ENCODE measurements at places on chromosomes 12 and 14.

GRCh38 chr12:88570103-88570502 is 10.2 kb downstream of the KITLG start:
- DNase-seq, result no peak

GRCh38 chr12:55840581-55841351 is 2.0 kb downstream of the MMP19 start:
- DNase-seq, result no peak

- DNase-seq, result no peak
These were observed 131.8 kb downstream of the NEDD1 start for GRCh38 chr12:97038834-97039233.

DNA sequence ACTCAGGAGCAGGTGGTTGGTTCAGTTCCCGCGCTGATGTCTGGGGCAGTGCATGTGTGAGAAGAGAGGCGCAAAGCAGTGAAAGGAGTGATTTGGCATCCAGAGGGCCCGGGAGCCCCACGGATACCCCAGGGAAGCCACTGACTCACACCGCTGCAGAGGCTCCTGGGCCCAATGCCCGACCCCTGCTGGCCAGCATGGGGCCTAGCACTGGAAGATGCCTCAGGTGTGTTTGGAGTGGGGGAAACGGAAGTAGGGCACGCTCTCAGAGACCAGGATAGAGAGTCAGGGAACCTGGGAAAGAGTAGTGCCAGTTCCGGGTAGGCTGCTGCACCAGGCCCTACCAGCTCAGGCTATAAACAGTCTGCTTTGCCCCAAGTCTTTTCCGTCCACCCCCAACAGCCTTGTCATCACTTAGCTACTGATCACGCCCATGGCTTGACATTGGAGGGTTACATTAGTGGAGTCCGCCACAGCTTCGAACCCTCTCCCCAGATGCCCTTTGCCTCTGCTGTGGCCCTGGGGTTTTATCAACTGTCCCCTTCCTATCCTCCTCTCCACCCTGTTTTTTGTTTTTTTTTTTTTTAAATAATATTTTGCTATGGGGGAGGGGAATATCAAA is 9.5 kb upstream of the CSAD start:
- DNase-seq, result no peak

- DNase-seq, result no peak
These were observed 373.3 kb upstream of the E2F7 start for GRCh38 chr12:77438644-77439043.

GRCh38 chr14:41167040-41167439 is 439.6 kb upstream of the LRFN5 start:
- no peak for DNase-seq

- no peak for DNase-seq
These were observed 23.1 kb downstream of the ACVR1B start for GRCh38 chr12:51974646-51975045.

- no peak for DNase-seq
These were observed 47.4 kb upstream of the SRSF5 start for GRCh38 chr14:69719501-69719951.

DNA sequence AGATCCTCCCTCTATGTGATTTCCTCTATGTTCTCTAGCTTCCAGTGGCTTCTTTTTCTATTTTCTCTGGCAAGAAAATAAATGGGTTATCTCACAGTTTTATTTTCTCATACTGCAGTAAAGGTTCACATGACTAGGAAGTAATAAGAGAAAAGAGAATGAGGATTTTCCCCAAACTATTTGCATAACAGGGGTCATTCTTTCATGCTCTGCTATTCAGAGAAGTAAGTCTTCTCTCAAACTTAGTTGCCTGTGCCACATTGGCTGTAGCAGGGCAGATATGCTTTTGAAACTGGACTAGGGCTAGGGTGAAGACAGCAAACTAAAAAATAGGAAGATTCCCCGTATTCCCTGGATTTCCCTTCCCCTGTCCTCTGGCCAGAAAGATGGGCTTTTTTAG is 57.4 kb downstream of the ACSM4 start:
- no peak for DNase-seq

DNA sequence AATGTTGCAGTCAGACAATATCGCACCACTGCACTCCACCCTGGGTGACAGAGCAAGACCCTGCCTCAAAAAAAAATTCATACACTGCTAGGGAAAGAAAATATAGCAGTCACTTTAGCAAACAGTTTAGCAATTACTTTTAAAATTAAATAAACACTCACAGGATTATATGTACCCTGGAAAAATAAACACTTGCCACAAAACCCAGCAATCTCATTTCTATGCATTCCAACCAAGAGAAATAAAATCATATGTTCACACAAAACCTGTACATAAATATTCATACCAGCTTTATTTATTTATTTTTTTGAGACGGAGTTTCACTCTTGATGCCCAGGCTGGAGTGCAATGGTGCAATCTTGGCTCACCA is 20.2 kb downstream of the ATXN2 start:
- DNase-seq, result no peak

- DNase-seq, result no peak
These were observed 62.2 kb upstream of the ZDHHC17 start for GRCh38 chr12:76701690-76702089.

DNA sequence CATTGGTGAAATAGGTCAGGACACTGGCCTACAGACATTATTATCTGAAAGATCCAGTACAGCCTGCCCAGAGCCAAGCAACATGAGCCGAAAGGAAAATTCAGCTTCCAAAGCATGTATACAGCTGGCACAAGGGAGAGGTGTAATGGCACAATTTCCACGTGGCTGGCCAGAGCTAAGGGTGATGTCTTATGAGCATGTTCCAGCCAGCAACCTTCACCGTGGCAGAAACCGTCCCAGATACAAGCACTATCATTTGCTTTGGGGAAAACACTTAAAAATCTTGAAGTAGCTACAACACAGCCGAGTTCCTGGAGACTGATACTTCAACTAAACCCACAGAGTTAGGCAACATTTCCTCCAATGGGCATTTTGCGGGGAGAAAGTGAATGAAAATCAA is 44.5 kb downstream of the CORO1C start:
- DNase-seq, result no peak

- DNase-seq, result no peak
These were observed 34.1 kb downstream of the SLCO1B1 start for GRCh38 chr12:21165048-21165447.

- DNase-seq, result no peak
These were observed 140.3 kb downstream of the SLC6A15 start for GRCh38 chr12:84772281-84772680.

- no peak for DNase-seq
These were observed 2.8 kb downstream of the NXPH4 start for GRCh38 chr12:57219205-57219992.

DNA sequence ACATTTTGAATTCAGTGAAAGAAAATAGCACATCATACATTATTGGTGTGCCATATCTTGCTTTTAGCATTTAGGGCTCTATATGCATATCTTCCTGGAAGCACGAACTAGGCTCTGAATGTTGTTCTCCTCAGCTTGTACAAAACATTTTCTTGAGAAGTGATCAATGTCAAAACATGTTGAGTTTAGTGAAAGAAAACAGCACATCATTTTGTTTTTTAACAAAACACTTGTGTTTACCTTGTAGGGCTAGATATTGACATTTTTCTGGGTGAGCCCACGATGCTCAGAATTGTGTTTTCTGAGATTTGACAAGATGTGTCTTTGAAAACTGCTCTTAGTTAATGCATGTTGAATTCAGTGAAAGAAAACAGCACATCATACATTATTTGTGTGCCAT is 81.0 kb downstream of the ASCL4 start:
- no peak for DNase-seq

DNA sequence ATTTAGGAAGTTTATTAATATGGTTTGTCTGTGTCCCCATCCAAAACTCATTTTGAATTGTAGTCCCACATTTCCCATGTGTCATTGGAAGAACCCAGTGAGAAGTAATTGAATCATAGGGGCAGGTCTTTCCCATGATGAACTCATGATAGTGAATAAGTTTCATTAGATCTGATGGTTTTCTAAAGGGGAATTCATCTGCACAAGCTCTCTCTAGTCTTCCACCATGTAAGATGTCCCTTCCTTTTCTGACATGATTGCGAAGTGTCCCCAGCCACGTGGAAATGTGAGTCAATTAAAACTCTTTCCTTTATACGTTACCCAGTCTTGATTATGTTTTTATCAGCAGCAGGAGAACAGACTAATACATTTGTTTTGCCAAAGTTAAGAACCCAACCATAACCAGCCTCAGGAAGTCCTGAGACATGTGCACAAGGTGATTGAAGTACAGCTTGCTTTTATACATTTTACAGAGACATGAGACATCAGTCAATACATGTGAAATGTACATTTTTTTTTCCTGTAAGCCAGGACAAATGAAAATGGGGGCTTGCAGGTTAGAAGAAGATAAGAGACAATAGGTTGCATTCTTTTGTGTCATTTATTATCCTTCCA is 1136.7 kb downstream of the TMEM121 start:
- no peak for DNase-seq

DNA sequence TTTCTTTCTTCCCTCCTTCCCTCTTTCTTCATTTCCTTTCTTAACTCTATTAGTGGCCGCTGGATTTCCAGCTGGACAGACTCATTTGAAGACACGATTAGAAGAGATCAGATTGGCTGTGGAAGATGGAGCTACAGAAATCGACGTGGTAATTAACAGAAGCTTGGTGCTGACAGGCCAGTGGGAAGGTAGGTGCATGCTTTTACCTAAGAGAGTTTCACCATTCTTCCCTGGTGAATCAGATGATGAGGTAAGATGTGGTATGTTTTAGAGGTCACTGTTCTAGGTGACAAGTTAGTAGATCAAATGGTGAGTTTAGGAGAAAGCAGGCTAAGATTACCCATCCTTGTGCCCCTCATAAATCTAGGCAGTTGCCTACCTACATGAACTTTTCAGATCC is 51.6 kb downstream of the DERA start:
- DNase-seq, result no peak

- DNase-seq, result no peak
These were observed 33.2 kb upstream of the RAD51AP1 start for GRCh38 chr12:4505376-4505986.

DNA sequence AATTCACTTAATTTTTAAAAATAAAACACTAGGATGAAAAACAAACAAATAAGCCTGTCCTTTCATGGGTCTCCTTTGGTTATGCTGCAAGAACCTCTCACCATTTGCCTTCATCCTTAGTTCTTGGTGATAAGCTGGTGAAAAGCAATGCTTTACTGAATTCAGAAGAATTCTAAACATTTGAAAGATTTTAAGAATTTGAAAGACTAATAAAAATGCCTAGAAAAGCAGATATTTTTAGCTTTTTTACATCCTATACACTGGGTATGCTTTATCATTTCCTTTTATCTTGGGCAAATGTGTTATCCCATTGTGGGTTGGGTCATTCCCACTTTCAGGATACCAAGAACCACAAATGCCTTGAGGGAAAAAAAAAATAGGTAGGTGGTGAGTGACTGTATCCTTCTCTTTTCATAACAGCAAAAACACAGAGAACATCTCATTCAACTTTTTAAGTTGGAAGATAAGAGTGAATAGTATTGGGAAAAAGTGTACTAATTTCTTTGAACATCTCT is 197.1 kb upstream of the ABCD2 start:
- DNase-seq, result no peak

- DNase-seq, result no peak
These were observed 352.2 kb upstream of the FBXO33 start for GRCh38 chr14:39784461-39784860.

DNA sequence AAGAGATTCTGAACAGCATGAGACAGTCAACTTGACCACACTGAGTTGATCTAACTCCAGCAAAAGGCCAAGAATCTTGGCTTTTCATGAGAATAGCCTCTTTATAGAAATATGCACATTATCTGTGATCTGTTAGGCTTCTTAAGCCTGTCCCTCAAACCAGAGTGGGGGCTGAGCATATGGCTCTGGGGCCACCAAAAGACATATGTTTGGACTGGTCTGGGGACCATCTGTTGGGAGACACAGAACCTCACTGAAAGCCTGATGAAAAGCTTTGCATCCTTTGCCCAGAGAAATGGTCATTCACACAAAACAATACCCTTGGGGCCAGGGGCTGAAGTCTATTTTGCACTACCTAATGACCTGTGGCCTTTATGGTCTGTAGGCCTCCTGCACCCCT is 165.3 kb upstream of the PRMT8 start:
- DNase-seq, result no peak

DNA sequence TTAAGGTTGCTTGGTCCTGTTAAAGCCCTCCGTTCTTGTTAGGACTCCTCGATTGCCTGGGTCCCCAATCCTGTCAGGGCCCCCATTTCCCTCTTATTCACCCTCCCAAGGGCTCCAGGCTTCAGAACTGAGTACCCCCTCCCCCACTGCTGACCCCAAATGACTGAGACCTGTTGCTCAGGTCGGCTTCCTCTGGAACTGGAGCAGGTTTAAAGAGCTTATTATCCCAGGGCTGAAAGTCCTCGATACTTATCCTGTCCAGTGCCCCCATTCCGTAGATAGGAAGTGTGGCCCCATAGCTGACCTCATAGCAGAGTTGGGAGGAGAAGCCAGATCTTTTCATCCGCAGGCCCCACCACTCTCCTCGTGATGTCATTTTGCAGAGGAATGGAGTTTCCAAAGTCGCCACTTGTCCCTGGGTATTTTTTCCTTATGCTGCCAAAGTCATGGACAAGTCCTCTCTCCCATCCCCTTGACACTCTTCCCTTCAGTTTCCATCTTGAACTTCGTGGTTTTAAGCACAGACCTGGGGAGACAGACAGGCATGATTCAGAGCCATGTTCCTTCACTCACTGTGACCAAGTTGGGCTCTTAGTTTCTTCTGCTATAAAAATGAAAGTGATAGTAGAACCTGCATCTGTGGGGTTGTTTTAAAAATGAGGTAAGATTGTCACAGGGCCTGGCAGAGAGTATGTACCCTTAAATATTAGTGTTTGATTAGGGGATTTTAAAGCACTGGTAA is 1.2 kb downstream of the USP30 start:
- DNase-seq, result no peak

GRCh38 chr12:95804291-95804690 is 13.7 kb upstream of the NTN4 start:
- no peak for DNase-seq
